ENCODE measurements at places on chromosomes 5 and 9. TPM values are rescaled to one million over a fixed set of nuclear protein-coding genes. Genes with fewer than 3 reads are reported as not detected.

The SLC36A3 gene
- not detected for total RNA-seq

The SLC27A6 gene
- total RNA-seq, result 0.15 TPM

GRCh38 chr5:81212211-81212751 is 20.8 kb upstream of the CKMT2 start:
- no peak overlapping the region for H3K27ac ChIP-seq
- DNase-seq, result no peak
- no peaks in the 10 kb centered on the region for H3K4me1 ChIP-seq
- no peaks in the 10 kb centered on the region for H3K36me3 ChIP-seq
- H3K4me3 ChIP-seq, result no peak overlapping the region
- H3K27me3 ChIP-seq, result no peaks in the 10 kb centered on the region

DNA sequence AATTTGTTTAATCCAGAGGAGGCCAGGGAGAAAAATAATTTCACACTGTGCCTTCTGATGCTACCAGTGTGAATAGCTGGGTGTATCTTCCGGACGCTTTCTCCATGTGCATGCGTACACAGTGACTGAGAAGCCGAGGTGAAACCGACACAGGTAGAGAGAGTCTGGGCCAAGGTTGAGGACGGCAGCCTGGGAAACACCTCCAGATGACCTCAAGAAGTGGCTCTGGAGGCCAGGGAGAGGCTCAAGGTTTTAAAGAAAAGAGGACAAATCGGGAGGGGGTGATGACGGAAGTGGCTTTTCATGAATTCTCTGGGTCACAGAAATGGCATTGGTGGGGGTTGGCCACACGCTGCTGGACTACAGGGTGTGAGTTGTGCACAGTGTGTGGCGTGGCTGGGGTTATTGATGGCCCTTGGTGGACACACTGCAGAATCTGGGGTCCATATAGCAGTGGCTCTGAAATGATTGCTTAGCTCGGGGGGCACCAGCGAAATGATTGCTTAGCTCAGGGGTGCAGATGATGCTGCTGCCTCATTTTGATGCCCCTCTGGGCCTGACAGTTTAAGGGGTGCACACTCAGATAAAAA is 34.1 kb upstream of the LRRC14B start:
- no peak for DNase-seq
- no peak overlapping the region for H3K4me3 ChIP-seq
- no peaks in the 10 kb centered on the region for H3K27me3 ChIP-seq
- no peaks in the 10 kb centered on the region for H3K36me3 ChIP-seq
- H3K27ac ChIP-seq, result no peak overlapping the region

GRCh38 chr5:107218457-107219193 is 452.1 kb downstream of the EFNA5 start:
- H3K27ac ChIP-seq, result no peak overlapping the region
- no peaks in the 10 kb centered on the region for H3K4me1 ChIP-seq

The C5 gene
- 22.1 TPM for total RNA-seq
